Fibroblast of gingiva (primary cell): ENCODE measurements at places on chromosomes 16 and 17.

DNA sequence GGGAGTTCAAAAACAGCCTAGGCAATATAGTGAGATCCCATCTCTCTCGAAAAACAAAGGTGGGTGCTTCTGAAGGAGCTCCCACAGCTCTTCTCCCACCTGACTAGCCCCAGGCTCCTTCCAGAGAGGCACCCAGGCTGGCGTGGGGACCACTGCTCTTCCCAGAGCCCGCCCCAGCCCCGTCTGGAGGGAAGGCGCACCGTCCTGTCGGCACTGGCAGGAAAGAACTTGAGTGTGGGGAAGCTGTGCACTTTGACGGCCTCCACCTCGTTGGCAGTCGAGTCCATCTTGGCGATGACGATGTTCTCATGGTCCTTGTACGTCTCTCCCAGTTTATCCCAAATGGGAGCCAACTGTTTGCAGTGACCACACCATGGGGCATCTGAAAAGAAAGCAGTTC lies 10.5 kb upstream of the PPP1R27 start:
- DNase-seq: no peak

GRCh38 chr17:37338847-37339246 lies 36.9 kb upstream of the C17orf78 start:
- no peak for DNase-seq

DNA sequence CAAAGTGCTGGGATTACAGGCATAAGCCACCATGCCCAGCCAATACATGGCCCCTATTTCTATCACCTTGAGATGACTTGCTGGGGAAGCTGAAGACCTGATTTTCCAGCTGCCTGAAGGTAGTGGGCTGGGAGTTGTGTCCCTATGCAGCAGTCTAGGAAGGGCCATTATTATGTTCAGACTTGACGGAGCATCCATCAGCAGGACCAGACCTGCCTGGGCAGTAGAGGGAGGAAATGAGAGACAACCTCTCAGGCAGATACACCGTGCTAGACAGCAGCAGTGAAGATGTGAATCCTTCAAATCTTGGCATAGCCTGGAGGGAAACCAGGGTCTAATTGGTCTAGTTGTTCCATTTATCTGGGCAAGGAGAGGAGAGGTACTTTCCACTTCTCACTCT lies 35.6 kb upstream of the PHOSPHO1 start:
- no peak for DNase-seq

DNA sequence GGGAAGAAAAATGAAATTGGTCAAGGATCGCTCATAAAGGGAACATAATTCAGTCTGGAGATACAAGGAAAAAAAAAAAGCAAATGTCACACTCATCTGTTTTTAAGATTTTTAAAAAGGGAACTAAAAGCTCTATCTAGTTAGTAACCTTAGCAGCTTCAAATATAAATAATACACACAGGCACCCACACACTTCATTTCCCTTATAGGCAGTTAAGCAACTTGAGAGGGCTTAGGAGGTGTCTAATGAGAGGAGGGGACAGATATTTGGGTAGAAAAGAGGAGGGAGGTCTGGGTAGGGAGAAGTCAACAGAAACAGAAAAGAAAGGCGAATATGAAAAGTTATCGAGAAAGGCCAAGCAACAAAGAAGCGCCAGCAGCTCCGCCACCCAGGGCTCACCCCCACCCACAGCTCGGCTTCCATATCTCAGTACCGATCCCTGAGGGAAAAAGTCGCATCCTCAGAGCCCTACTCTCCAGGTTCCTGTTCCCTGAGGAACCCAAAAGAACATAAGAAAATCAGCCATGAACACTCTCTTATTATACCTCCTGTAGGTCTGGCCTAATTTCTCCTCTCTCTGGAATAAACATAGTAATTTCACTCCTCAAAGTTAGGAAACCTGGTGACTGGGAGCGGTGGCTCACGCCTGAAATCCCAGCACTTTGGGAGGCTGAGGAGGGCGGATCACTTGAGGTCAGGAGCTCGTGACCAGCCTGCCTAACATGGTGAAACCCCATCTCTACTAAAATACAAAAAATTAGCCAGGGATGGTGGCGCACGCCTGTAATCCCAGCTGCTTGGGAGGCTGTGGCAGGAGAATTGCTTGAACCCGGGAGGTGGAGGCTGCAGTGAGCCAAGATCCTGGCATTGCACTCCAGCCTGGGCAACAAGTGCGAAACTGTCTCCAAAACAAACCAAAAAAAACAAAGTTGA lies 69.6 kb upstream of the RCVRN start:
- no peak for DNase-seq

- no peak for DNase-seq
These were observed 1852.1 kb downstream of the TP53TG3F start for GRCh38 chr16:35311475-35311874.

DNA sequence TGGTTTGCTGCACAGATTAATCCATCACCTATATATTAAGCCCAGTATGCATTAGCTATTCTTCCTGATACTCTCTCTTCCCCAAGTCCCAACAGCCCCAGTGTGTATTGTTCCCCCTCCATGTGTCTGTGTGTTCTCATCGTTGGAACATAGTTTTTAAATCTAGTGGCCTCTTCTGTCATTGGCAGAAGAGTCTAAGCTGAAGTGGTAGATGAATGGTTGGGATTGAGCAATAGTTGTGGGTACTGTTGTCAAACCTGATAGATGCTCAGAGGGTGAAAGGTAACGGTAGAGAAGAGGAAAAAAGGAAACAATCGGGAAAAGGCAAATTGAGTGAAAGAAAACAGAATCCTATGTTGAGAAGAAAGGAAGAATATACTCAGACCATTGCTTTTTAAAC lies 29.9 kb downstream of the MAP3K3 start:
- DNase-seq: no peak

DNA sequence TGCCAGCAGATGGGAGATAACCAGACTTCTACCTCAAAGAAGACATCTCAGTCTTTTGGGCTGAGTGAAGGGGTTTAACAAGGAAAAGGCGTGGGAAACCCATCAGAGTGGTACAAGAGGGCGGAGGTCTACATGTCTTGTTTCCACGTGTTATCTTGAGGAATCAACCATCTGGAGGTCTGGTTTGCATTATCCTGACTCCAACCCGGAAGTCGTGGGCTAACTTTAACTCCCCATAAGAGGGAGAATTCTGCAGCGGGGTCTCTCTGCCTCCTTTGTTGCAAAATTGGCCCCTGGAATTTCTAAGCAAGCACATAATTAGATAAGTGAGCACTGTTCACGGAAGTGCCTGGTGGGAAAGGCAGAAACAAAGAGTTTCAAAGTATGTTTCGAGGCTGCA lies 398.7 kb upstream of the C16orf82 start:
- DNase-seq: no peak

GRCh38 chr16:4140652-4141051 lies 24.4 kb upstream of the ADCY9 start:
- no peak for DNase-seq

DNA sequence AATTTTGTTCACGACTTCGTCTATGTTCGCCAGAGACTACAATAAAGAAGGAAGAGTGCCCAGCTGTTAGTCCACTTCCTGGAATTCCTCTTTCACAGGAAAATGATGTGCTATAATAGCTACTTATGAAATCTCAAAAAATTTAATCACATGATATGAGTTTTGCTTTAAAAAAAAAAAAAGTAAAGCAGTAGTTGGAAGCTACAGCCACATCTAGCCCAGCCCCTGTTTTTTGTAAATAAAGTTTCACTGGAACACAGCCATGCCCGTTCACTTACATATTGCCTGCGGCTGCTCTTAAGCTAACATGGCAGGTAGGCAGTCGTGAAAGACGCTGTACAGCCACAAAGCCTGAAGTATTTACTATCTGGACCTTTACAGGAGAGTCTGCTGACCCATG lies 15.3 kb downstream of the VPS53 start:
- DNase-seq: no peak

DNA sequence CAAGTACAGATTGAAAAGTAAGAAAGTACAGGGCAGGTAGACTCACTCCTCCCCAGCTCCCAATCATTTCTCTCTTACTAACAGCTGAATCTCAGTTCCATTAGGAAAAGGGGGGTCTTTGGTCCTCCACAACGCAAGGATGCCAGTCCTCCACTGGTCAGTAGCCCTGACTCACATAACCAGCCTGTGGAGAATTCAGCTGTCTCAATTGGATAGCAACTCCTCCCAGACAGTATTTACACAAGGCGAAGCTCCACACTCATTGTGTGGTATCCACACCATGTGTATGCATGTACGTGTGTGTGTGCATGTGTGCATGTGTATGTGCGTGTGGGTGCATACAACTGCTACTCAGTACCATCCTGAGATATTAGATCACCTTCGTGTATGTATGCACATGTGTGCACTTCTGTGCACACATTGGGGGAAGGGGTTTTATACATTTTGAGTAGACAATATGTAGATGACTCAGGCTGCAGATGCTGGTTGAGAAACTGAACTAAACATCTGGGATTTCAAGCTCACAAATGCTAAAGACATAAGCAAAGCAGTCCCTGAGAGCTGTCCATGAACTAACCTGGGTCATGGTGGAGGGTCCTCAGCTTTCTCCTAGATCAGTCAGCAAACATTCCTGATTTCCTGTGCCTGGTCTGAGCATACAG lies 240.1 kb downstream of the SLC39A11 start:
- DNase-seq: no peak

DNA sequence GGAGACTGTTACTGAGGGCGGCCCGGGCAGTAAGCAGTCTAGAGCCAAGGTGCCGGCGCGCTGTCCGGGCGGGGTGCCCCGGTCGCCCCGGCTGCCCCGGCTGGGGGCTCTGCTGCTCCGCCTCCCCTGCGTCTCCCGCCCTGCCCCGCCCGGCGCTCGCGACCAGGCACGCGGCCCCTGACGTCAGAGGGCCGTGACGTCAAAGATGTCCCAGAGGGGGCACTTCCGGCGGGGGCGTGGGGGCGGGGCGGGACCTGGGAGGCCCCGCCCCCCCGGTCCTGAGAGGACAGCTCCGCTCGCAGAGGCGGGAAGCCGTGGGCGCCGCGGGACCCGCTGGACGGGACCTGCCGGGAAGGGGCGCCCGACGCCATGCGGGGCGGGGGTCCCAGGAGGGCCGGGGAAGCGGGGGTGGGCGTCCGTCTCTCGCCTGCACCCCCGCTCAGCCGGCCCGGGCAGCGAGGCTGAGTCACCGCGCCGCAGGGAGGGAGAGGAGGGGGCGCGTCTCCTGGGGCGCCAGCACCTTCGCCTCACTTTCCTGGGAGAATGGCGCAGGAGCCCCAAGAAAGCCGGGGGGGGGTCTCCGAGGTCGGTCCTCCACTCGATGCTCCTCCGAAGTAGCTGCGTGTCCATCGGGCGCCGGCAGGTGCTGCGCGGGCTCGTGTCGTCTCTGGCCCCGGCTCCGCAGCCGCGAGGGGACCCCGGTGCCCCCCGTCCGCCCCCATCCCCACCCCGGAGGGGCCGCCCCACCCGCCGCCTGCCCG lies 4.4 kb upstream of the HIC1 start:
- peak; percentile 58 for DNase-seq

GRCh38 chr17:75003070-75003956 lies 9.2 kb upstream of the MRPL58 start:
- DNase-seq: no peak

- peak; percentile 93 for DNase-seq
These were observed 62.1 kb downstream of the CRISPLD2 start for GRCh38 chr16:84881702-84882521.

- no peak for DNase-seq
These were observed 4.9 kb upstream of the CDH1 start for GRCh38 chr16:68732042-68732680.

- DNase-seq: no peak
These were observed 23.5 kb upstream of the GRIN2A start for GRCh38 chr16:10205688-10206087.

- DNase-seq: peak; percentile 56
These were observed 21.7 kb downstream of the SLC25A10 start for GRCh38 chr17:81733507-81734404.

DNA sequence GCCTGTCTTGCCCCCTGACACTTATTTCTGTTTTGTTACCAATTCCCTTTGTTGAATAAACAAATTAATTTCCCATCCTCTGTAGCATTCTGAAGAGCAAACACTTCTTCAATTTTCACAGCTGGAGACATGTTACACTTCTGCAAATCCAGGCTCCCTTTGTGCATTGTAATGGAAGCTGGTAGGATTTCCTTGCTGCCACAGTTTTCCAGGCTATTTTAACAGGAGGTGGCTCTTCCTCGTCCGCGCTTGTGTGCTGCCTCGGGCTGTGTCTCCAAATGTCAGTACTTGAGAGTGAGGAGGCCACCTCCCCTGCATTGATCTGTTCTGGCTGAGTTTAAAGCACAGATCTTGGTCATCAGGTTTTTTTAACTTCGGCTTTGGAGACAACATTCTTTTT lies 40.0 kb downstream of the SOST start:
- no peak for DNase-seq

- no peak for DNase-seq
These were observed 365.8 kb downstream of the CPPED1 start for GRCh38 chr16:12437761-12438440.

DNA sequence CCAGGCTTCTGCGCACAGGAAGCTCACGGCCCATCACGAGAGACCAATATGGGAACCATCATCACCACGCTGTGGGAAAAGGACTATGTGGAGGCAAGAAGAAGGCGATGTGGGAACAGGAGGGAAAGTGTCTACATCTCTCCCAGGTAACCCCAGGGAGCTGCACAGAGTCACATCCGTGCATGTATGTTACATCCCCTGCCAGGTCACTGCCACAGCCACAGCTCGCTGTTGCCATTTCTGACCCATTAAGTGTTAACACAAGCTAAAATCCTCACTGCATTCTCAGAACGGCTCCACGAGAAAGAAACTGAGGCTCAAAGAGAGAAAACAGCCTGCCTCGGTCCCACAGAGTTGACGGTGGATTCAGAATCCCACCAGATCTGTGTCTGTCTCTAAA lies 319.1 kb downstream of the FOXL1 start:
- DNase-seq: no peak

- peak; percentile 36 for DNase-seq
These were observed 379.6 kb upstream of the PSMD7 start for GRCh38 chr16:73916829-73917594.

- no peak for DNase-seq
These were observed 45.6 kb downstream of the ANKRD11 start for GRCh38 chr16:89444728-89445127.

GRCh38 chr17:11889266-11889665 lies 108.0 kb downstream of the ZNF18 start:
- DNase-seq: no peak

DNA sequence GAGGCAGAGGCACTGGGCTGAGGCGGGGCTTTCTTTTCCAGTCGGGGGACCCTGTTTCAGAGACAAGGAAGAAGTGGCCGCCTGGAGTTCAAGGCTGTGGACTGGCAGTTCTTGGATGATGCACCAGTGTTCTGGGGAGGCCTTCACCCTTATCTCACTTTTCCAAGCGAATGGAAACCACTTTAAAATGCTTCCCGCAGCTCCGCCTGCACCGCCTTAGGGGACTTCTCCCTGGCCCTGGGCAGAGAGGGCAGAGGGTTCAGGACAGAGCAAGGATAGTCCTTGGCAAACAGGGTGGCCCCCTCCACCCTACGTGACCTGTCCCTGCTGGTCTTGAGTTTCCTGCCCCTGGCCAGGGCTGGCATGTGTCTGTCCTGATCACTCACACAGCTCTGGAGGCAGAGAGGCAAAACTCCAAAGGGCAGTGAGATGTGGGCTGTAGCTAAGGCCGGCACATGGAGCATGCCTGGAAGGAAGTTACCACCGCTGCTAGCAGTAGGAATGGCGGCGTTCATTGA lies 20.6 kb downstream of the RTN4RL1 start:
- DNase-seq: no peak
